Activated naive CD4-positive, alpha-beta T cell treated with anti-CD3 and anti-CD28 coated beads, Interleukin-2, amount 50 U/mL, for 16 hours (primary cell): ENCODE measurements at places on chromosomes 12 and 14.

DNA sequence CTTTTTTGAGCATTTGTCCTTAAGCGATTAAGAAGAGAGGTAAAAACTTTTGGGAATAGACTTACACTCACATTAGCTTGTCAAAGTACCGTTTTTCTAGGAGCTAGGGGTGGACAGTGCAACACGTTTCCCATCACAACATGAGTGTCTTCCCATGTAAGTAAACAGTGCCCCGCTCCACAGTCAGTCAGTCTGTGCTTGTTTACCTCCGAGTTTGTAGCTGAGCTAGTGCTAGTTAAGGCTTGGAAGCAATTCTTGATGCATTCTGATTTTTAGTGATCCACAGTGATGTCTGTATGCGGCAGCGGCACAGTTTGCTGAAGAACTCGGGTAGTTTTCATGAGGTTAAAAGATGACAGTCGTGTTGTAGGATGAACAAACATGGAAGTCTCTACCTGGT is 941 bp downstream of the ZDHHC17 start:
- no peak for DNase-seq

DNA sequence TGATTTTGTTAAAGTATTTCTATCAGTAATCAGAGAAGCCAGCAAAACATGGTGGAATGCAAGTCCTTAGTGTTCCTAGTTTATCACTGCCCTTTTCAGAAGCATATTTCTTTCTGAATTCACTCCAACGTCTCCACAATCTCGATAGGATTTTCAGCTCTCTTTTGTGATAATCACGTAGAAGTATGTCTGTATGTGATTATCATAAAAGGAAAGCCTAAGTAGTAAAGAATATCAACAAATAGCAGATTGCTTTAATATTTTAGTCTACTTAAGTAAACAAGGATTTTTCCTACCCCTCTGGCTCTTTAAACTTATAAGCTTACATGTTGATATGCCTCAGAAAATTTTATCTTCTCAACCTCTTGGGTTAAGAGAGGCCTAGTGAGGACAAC is 147.4 kb upstream of the NUDT4 start:
- no peak for DNase-seq

- DNase-seq: no peak
Observed at GRCh38 chr14:34700622-34701130, 13.7 kb downstream of the CFL2 start.

DNA sequence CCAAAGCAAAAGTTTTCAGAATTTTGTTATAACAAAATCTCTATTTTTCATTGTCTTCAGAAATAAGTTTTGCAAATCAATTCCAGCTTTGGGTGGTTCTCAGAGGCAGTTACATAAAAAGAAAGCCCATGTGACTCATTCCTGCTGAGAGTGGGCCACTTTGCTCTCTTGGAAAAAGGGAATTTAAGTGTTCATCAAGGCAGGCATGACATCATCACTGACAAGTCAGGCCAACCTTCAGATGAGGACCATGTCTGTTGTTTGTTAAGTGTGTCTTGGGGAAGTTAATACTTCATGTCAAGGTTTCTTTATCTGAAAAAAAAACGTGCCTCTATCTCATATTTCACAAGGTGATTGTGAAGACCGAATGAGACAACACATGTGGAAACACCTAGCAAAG is 519.8 kb upstream of the TMPO start:
- no peak for DNase-seq

DNA sequence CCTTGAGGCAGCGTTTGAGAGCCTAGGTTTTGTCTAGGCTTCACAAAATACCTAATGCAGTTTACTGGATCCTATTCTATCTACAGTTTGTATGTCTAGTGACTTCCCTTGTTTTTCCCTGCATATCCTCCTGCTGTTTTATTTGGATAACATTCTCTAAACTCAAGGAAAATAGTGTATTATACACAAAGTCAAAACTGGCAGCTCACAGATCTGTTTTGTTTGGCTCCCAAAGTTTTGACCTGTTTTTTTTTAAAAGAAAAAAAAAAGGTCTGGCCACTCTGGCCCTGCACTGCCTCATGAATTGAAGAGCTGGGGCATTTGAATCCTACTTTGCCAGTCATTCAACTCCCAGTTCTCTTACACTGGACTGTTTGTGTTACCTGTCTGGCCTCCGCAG is 155.3 kb downstream of the KICS2 start:
- no peak for DNase-seq

DNA sequence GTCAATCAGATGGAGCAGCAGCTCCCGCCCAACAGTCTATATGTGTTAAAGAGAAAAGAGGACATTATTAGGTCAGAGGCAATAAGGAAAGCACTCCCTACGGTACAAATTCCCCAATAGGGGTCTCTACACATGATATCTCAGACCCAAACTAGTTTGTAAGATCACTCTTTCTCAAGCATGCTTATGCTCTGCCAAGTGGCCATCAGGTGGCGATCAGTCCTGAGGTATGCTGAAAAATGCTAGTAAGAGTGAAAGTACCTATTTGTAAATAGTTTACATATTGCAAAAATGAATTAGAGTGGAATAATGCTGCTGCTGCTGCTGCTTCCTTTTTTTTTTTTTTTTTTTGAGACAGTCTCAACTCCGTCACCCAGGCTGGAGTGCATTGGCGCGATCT is 61.0 kb downstream of the CPM start:
- no peak for DNase-seq

- DNase-seq: no peak
Observed at GRCh38 chr14:102993523-102993922, 63.8 kb downstream of the CDC42BPB start.

- DNase-seq: no peak
Observed at GRCh38 chr14:105185973-105186372, 4.9 kb upstream of the NUDT14 start.

DNA sequence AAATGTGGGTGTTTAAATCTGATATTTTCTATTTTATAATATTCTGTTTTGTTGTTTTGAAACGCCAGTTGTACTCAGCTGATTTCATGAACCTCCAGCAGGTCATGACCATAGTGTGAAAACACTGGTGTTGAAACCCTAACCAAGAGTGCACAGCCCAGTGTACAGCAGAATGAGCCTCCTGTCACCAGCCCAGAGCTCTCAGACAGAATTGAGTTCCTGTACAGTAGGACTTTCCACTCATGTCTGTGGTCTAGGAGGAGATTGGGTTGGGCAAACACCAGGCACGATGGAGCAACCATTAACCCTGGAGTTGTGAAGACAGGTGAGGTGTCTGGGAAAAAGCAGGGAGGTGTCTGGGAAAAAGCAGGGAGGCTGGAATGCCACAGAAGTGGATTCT is 908.8 kb downstream of the VRK1 start:
- no peak for DNase-seq

DNA sequence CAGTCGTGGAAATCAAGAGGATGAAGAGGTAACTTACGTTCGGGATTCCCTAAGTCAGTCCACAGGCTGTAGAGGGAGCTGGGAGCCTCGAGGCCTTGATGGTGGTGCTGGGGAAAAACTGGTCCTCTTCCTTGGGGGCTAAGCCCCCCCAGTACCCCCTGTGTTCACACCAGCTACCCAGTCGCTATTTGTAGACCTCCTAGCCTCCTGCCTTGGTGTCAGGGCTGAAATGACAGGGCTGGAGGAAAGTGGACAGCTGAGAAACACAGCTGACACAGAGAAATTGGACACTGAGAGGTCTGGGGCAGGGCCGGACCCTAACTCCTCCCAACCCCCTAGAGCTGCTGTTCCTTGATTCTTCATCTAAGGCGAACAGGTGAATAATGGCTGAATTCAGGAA is at the start of gene STAC3:
TSS of gene STAC3 (minus strand) at position 232 of the 400 bp plus-strand sequence. CDS start 1,551 bp downstream, outside the sequence.
- DNase-seq: no peak
